Fibroblast of pulmonary artery (primary cell): ENCODE measurements at places on chromosomes 5 and 9.

- DNase-seq: no peak
Observed at GRCh38 chr5:9733486-9733885, 103.3 kb upstream of the TAS2R1 start.

DNA sequence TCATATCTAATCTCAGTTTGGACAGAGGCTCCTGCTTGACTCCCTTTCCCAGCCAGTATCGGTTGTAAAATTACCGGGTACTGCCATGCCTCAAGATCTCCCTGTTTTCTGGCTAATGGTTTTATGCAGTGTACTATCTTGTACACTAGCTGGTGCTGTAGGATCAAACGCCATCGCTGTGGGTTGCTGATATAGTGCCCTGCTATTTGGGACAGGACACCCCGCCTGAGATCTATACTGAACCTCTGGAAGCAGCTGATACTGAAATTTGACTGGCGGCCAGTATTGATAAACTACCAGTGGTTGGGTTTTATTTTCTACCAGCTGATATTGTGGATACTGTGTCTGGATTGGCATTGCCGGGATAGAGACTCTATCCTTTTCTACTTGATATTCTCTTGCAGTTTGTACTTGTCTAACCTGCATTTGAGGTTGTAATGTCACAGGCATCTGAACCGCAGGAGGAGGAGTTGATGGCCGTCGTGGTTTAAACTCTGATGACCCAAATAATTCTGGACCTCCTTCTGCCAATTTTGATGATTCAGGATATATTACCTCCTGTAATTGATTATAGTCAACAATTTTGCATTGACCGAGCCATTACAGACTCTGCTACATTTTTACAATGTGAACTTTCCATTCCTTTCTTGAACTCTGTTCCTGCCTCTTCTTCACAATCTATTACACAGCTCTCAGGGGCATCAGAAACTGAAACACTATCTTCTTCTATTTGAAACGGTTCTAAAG is 112.5 kb upstream of the LARP1 start:
- DNase-seq: peak; percentile 40

- DNase-seq: peak; percentile 41
Observed at GRCh38 chr9:72294936-72295335, 70.1 kb downstream of the ZFAND5 start.

DNA sequence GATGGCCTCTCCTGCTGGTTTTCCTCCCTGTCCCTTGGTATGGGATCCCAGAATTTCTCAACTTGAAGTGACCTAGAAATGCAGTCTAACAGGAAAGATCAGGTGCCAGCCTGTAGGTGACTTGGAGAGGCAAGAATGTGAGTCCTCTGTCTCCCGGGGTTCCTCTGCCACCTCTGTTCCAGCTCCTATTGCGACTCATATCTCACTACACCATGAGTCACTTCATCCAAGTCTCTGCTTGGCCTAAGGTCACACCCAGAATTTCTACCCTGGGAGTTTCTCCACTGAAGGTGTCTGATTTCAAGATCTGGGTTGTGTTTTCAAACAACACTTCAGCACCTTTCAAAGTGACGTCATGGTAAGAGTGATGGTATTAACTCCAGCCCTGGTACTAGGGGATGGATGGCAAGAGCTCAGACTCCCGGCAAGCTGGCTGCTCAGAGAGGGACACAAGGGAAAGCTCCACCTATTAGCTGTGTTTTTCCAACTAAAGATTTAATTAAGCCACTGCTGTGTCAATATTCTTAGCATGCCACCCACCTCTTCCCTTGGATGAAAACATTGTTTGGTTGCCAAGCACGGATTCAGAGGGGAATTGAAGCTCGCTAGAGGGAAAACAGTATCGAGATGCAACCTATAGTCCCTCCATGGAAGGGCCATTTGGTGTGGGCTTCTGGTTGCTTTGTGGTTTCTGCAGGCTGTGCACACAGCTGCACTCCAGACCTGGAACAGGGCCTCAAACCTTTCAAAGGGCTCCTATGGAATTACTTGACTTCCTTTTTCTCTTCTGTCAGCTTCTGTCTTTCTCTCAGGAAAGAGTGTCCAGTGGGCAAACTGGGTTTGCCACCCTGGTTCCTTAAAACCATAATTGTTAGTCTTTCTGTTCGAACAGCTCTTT is 205.7 kb downstream of the GAS1 start:
- DNase-seq: peak; percentile 54

DNA sequence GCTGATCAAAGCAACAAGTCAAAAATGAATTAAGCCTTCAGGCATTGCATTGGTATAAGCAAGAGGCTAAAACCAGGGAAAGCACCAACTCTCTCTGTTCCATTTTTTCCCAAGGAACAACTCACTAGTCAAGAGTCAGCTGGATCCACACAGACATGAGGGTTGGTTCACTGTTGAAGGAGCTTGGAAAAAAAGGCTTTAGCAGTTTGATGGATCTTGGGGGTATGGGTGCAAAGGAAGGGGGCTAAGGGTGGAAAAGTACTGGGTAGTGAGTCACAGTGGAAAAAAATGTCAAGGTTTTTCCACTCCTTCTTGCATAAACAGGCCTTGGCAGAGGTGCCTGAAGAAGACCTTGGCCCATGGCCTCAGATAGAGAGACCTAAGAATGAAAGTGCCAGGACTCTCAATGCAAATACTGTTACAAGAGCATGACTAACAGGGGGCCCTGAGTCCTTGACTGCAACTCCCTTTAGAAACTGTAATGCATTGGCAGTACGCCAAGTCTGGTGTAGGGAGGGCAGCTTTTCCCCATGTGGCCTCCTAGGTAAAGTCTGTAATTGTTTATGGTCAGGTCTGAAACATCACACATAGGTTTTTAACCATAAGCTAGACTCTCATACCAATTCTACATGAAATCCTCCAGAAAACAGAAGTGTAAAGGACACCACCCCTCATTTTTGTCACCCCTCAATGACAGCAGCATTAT is 23.7 kb downstream of the ACTL7A start:
- DNase-seq: peak; percentile 95

DNA sequence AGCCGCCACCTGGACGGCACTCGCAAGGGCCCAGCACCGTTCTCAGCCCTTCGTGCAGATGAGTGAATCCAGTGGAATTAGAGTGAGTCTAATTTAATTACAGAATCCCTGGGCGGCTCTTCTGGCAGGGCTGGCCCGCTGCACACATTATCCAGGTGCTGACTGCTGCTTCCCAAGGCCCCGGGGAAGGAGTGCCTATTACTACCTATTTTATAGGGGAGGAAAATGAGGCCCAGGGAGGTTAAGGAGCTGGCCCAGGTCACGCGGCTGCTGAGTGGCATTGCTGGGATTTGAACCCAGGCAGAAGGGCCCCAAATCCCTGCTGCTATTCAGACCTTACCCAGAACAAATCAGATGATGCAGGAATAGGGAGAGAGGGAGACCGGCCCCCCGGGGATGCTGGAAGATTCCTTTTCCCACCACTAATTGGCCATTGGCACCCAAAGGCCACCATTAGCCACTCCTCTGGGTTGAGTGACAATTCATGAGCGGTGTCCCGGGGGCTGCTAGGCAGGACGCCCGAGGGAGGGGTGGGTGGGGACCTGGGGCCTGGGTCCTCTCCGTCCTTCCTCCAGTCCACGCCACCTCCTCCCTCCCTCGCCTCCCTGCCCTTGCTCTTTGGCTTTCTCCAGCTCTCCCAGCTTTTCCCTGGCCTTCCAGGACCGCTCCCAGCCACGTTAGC is 10.3 kb upstream of the QRFP start:
- no peak for DNase-seq

GRCh38 chr9:87677776-87678587 is 47.9 kb upstream of the CTSL start:
- DNase-seq: no peak

GRCh38 chr9:17130291-17130690 is 4.5 kb upstream of the CNTLN start:
- DNase-seq: no peak

DNA sequence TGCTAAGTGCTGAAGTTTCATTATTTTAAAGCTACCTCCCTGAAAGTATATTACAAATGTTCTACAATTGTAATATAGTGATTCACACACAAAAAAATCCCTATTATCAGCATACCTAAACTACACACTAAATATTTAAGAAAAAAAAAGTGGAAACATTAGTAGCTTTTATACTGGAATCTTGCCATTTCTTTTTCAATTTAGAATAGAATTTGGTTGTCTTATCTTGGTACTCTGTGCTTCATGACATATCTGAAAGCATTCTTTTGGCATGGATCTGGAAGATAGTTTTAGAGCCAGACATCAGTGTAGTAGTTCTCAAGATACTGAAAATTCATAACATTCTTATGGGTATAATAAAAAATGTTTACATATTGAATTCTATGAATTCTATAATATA is 35.0 kb downstream of the SLC1A3 start:
- DNase-seq: peak; percentile 54

DNA sequence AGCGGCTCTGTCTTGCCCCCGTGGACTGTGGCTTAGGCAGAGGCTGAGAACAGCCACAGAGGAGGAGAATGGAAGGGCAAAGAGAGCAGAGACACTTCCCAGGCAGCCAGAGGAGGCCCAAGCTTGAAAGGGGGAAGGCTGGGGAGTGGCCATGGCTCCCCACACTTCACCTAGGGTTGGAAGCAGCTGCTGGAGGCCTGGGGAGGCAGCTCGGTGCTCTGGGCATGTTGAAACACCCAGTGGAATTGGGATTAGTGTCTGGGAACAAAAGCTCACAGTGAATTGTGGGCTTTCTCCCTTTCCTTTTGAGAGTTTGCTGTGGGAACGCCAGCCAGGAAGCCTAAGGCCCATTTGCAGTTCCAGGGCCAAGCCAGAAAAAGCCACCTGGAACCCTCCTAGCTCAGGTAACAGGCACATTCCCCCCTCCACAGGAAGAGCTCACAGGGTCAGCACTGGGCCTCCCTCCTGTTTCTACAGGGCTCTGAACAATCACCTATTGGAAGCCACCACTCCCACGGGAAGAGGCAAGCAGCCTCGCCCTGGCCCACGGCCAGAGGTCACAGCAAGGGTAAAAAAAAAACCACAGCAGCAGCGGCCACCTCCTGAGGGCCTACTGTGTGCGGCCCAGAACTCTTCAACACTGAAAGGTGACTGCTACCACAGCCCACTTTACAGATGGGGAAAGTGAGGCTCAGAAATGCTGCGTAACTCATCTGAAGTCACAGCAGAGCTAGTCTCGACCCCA is 20.2 kb downstream of the EEIG1 start:
- DNase-seq: no peak

DNA sequence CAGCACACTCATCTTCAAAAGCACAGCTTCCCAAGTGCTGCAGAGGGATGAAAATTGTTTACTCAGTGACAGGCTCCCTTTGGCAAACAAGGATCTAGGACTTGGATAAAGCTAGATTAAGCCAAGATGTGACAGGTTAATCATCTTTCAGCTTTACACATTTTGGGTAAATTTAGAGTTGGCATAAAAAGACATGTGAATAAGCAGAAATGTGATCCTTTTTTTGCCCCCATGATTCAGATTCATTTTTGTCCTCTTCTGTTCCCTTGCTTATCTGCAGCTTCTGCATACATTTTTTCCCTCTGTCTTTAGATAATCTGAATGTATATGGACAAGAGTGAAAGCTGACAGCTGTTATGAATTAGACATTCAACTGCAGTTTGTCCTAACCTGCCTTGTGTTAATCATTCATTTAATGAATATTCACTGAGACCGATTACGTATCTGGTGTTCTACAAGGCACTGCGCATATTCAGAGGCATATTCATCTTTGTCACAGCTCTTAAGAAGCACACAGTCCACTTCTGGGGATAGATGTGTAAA is 19.6 kb downstream of the ADAMTSL1 start:
- peak; percentile 33 for DNase-seq

DNA sequence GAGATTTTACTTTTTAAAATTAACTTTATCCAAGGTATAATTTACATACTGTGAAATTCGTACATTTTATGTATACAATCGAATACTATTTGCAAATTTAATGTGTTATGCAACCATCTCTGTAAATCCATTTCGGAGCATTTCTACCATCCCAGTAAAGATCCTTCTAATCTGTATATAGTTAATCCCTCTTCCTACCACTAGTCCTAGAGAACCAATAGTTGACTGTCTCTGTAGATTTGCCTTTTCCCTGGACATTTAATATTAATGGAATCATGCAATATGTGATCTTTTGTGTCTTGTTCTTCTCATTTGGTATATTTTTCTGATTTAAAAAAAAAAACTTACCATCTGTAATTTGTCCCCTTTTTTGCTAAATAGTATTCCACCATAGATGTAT is 74.8 kb downstream of the RAB24 start:
- no peak for DNase-seq

- no peak for DNase-seq
Observed at GRCh38 chr9:107218829-107219485, 64.1 kb upstream of the RAD23B start.

DNA sequence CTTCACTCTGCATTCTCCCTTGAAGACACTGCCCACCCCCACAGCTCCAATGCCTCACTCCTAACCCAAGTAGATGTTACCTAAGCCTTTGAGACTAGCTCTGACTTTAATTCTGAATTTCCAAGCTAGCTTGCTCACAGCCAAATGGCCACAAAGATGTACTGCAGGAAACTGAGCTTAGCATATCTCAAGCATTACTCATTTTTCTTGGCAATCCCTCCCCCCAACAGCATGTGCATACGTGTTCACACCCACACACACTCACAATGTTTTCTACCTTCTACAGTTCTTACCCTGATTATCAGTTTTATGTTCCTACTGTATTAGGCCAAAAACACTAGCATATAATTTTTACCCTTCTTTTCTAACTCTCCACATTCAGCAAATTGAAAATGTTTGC is 13.7 kb upstream of the GRIA1 start:
- peak; percentile 88 for DNase-seq

DNA sequence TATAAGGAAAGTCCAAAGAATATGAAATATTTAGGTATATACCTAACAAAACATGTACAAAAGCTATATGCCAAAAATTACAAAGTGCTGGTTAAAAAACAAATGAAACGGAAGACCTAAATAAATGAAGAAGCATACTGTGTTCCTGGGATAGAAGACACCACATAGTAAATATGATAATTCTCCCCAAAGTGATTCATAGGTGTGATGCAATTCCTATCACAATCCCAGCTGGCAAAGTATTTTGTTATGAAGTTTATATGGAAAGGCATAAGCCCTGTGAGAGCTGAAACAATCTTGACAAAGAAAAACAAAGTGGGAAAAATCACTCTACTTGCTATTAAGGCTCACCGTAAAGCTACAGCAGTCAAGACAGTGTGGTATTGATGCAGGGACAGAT is 2.6 kb upstream of the SMIM23 start:
- DNase-seq: peak; percentile 41

DNA sequence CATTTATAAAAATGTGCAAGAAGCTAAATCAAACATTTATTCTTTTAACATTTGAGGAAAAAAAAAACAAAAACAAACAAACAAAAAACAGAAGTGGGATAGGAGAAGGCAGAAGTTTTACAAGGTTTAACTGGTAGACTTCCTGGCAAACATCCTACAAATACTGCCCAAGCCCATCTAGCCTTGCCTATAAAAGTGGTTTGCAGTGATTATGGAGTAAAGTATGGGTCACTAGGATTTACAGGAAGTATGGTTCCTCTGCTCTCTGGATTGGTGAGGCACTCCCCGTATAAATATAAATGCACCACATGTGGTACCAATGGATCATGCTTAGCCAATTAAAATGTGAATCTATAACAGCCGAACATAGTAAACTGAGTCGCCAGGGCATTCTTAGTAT is 291.9 kb downstream of the EDIL3 start:
- no peak for DNase-seq
